ENCODE measurements at places on chromosomes 5 and 9.

DNA sequence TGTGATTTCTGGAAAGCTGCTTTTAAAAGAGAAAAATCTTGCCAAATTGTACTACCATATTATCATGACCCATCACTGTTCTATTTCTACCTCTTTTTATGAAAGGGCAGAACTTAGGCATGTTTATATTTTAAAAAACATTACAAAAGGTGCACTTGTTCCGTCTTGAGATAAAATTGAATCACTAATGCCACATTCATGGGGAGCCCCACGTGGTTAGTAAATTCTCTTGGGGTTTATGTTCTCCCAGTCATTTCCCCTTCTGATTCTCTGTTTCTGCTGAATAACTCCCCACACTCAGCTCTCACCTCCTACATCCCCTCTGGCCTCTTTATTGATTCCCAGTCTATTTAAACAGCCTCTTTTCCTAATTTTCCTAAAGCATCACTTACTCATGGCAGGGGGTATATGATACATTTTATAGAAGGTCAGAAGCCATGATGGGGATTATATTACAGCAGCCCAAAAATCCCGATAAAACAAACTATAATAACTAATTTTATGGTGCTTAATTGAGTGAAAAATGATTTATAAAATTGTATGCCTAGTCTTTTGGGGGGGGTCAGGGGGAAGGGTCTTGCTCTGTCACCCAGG is 19.7 kb upstream of the VLDLR start:
- DNase-seq: no peak

DNA sequence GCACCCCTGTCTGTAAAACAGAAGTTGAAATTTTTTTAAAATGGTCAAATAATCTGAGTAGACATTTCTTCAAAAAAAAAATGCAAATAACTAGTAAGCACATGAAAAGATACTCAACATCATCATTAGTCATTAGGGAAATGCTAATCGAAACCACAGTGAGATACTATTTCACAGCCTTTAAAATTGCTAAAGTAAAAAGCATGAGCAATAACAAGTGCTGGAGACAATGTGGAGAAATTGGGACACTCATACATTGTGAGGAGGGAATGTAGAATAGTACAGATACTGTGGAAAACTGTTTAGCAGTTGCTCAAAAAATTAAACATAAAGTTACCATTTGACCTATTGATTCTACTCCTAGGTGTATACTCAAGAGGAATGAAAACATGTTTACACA is 58.4 kb upstream of the RUSC2 start:
- no peak for DNase-seq

DNA sequence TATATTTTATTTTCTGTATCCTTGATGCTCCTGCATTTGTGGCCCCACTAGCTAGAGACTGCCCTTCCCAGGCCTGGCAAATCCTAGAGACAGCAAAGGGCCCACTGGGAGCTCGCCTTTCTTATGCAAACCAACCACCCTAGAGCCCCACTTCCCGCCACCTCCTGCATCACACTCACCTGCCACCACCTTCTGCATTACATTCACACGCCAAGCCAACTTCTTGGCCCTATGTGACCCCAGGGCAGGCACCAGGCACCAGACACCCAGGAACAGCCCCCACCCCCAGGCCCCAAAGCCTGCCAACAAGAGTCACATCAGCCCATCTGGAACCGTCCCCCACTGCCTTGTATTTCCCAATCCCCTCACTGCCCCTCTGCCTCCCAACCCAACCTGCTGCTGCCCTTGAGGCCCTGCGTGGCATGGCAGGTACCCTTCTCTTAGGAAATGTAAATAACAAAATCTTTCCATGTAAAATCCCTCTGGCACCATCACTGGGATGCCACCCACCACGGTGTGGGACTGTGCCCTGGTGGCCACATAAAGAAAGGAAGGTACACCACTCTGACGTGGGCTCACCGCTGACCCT is 22.0 kb downstream of the ROR2 start:
- DNase-seq: no peak

DNA sequence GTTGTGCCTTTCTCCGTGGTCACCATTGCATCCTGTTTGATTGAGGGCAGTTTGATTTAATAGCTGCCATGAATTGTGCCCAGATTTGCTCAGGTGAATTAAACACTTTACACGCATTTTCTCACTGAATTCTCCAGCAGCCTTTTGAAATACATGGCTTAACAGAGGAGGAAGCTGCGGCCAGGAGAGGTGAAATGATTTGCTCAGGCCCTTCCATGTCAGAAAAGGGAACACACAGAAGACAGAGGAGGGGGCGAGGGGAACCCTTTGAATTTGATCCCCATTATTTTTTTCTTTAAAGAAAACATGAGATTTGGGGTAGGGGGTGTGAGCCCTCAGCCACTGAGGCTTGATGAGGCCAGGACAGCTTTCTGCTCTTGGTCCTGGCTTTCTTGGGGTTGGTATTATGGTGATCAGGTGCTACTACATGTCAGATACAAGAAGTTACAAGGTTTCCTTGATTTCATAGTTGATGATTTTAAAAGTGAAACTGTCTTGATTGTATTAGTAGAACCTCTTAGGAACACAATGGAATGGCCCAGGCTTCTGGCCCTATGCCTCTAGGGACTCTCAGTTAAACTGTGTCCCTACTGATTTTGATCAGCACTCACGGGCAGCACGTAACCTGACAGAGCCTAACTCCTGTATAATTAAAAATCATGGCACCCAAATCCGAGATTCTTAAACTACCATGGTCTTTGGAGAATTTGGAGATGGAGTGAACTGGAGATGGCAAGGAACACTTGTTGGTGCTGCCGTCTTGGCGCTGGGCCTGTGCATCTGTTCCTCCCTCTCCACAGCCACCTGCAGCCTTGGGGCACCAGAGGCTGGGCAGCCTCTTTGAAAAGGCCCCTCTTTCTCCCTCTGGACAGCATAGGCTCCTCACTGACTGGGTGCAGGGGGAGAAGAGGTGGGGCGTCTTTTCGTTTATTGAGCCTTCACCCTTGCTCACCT is 107.9 kb downstream of the TRIO start:
- no peak for DNase-seq

DNA sequence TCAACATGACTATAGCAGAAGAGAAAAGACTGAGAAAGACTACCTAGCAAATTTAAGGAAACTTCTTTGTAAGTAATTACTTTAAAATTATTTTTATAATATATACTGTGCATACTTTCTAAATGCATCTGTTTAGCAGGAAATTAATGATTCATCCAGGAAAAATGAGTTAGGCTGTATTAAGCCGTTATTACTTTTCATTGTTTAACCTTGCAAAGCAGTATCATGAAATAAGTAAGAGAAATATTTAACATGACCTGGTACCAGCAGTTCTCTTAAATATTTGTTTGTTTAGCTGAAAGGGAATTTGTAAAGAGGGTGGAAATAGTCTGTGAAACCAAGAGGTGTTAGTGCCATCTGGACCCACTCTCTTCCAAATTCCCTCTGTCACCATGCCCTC is 175.0 kb downstream of the GNAQ start:
- no peak for DNase-seq

- no peak for DNase-seq
Measured at GRCh38 chr5:91777671-91778070, 394.6 kb upstream of the ARRDC3 start.

- no peak for DNase-seq
Measured at GRCh38 chr5:5360941-5361520, 61.4 kb upstream of the ICE1 start.

DNA sequence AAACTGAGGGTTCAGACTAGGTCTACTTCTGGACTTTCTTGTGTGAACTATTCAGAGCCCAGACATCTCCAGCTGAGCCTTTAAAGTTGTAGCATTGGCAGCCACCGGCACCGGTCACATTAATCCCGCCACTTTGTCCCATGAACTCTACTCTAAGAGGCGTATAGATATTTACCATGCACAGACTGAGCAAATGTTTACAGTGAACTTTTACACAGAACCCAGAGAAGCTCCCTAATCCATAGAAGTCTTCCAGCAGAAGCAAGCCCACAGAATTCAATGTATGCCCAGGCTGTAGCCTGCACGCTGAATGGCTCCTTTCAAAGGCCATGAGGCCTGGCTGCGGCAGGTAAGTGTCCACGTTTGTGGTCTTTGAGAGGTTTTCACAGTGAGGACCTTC is 466.9 kb downstream of the ENC1 start:
- no peak for DNase-seq

DNA sequence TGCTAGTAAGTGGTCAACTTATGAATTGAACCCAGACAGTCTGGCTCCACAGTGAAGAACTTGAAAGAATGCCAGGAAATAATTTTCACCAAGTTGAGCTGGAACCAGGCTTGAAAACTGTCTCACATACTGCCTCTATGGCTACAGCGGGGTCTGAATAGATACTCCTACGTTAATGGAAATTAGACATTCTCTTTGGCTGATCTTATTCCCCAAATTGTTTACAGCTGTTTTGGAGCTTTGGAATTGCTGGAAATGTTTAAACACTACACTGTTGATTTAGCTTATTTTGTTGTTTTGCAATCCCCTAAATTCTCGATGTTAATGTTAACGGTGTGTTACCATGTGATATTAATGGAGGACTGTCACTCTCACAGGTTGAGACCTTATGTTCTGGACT is 146.4 kb downstream of the FBXL7 start:
- DNase-seq: no peak

GRCh38 chr5:154576429-154576806 is 98.4 kb upstream of the HAND1 start:
- DNase-seq: no peak

DNA sequence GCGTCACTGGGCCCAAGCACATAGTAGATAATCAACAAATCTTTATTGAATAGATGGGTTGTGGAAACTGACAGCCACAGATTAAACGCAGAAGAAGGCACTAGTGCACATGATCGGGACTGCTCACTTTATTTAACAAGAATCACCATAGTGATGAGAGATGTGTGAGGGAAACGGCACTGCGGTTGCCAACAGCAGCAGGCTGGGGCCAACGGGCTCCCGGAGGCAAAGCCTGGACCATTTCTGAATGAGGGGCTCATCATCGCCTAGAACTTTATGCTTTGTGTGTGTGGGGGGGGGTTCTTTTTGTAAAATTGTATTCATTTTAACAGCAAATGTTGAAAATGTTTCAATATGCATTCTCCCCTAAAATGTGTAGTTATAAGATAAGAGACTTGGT is 61.9 kb upstream of the RUFY1 start:
- DNase-seq: no peak

GRCh38 chr9:96344458-96345180 is 38.9 kb downstream of the SLC35D2 start:
- DNase-seq: no peak

- DNase-seq: no peak
Measured at GRCh38 chr5:168186289-168187074, 105.0 kb upstream of the WWC1 start.

GRCh38 chr5:135263022-135263668 is 135.9 kb downstream of the MACROH2A1 start:
- DNase-seq: no peak

GRCh38 chr9:70865471-70865870 is 255.9 kb downstream of the TRPM3 start:
- DNase-seq: no peak

DNA sequence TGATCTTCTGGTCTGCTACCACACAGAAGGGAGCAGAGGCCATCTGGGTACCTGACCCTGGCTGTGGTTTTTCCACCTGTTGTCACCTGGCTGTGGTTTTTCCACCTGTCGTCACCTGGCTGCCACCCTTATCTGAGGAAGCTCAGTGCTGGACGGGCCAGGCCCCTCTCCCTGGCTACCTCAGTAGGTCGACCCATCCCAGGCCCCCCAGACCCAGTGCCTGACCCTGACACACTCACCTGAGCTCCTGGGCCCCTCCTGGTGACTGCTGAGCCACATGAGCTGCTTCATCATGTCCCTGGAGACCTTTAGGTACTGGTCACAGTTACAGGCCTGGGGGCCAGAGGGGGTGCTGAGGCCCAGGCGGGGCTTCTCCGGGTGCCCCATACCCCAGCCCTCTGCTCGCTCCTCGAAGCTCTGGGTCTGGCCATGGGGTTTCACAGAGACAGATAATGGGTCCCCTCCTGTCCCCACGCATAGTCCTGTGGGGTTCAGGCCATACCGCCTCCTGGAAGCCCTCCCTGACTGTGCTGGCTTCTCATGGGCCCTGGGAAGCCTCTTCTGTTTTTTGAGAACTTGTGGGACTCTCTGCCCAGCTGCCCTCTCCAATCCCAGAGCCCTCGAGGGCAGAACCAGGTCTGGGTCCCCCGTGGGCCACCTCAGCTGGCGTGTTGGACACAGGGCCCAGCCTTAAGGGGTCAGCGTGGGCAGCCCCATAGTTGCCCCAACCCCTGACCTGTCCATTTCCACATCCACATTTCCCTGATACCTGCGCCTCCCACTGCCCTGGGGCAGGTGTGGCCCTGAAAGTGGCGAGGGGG is 7.5 kb upstream of the NRARP start:
- no peak for DNase-seq

GRCh38 chr9:123568691-123569688 is 213.0 kb downstream of the CRB2 start:
- DNase-seq: no peak

DNA sequence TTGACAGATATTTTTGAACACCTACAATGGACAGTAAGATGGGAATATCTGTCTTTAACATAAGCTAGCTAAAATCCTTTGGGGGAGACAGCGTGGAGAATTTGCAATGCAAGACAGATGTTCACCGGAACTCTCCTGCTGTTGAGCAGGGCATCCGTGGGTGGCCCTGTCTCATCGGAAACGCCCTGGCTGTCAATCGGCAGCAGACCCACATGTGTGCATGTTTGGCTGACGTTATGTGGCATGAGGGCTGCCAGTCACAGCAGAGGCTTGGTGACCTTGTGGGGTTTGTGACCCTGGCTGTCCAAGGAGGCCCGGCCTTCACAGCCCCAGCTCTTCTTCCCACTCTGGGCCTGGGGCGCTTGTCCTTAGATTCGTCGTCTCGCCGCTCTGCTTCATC is 129.7 kb upstream of the OTULINL start:
- DNase-seq: no peak

DNA sequence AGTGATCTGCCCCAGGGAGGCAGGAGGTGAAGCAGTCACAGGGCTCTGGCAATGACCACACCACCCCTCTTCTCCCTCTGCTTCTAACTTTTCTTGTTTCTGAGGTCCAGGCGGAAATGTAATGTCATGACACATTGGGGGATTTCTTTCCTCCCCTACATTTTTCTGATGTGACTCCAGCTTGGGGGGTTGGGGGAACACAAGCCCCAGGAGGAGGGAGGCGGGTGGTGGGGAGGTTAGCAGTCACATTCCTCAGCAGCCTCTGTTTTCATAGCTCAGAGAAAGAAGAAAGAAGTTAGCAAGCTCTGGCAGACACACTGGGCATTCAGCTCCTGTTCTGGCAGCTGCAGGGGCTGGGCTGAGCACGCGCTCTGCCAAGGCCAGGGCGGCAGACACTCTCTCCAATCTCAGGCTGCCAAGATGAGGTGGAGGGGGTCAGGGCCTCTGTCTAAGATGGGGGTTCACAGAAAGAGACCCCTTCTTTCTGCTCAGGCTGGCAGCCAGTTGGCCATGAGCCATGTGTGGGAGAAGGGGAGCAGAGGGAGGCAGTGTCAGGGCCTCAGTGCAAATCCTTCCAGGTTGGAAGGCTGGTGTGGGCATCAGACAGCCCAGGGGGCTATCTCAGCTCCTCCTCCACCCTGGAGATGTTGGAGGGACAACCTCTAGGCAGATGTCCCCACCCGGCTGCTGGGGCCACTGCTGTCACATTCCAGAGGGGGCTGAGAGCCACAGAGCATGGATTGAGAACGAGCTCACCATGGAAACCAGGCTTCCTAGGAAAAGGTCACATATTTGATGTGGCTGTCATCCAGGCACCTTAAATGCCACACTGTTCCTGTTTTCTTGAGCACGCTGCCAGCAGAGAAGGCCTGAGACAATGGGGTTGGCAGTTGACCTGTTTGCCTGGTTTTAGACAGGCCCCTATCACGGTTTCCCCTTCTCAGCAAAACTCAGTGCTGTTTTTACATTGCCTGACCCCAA is 20.1 kb upstream of the PFDN1 start:
- DNase-seq: no peak

Measured in T-helper 22 cell (primary cell).